Neural crest cell (in vitro differentiated cells): ENCODE measurements at places on chromosomes 5 and 9.

DNA sequence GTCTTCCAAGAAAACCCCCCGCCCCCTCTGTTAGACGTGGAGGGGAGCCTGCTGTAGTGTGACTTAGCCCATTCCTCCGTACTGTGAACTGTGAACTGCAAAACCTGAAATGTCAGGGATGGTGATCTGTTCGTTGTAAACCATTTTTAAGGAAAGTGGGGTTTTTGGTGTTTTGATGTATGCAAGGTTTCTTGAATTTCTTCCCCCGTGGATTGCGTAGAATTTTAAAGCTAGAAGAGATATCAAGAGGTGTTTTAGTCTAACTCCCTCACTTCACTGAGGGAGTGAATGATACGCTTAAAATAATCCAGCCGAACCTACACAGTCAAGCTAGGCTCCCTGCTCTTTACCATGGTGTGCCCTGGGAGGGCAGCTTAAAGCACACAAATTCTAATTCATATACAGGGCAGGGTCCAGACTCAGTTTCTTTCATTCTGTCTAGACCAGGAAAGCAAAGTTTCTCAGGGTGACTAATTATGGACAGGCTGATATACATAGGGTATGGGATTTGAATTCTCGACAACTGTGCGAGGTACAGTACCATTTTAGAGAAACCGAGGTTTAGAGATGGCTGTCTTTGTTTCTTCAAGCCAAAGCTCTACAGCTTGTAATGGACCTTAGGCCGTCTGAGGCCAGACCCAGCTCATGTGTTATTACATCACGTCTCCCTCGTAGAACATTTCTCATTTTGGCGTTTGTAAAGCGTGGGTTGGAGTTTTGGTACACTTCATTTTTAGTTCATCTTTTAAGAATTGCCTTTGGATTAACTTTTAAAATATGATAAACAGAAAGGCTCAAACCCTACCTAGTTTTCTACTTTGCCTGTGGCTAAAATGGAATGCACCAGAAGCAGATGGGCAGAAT is 2.7 kb downstream of the PTGER4 start:
- peaks cover 23% of the 10 kb centered on the region for H3K4me1 ChIP-seq
- H3K36me3 ChIP-seq = no peaks in the 10 kb centered on the region
- no peak overlapping the region for H3K27ac ChIP-seq

DNA sequence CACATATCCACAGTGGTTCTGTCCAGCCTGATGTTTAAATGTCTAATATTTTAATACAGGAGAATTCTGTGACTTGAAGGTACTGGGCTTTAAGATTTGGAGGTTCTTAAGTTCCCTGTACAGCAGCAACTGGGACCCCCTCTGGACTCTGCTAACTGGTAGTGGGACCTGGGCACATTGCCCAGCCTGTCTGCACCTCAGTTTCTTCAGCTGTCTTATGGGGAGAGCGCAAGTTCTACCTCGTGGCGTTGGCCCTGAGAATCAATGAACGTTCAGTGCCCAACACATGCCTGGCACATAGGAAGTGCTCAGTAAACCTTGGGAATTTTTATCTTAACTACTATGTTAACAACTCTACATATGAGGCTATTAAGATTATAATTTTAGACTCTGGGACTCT is 1.4 kb downstream of the SLC2A6 start:
- H3K4me1 ChIP-seq = peaks cover 17% of the 10 kb centered on the region
- peak overlapping the region; percentile 67 for H3K27ac ChIP-seq
- no peaks in the 10 kb centered on the region for H3K36me3 ChIP-seq

DNA sequence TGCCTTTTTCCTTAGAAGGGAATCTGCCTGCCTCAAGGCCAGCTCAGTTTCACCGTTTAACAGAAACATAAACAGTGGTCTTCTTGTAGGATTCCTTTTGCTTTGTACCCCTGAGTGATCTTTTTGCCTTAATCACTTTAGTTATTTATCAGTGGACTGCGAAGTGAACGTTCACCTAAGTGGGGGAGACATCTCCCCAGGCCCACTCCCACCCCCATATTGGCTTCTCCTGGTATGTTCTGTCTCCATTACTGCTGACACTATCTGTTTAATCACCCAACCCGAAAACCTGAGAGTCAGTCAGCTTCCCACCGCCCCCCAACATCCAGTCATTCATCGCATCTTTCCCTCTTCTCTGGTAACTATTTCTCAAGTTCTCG is 1.4 kb downstream of the SKP2 start:
- peak overlapping the region; percentile 98 for H3K4me3 ChIP-seq
- H3K27ac ChIP-seq = no peak overlapping the region
- peaks cover 43% of the 10 kb centered on the region for H3K4me1 ChIP-seq
- peaks cover 19% of the 10 kb centered on the region for H3K36me3 ChIP-seq
- H3K27me3 ChIP-seq = no peaks in the 10 kb centered on the region

GRCh38 chr5:1925111-1926070 is 42.7 kb upstream of the IRX4 start:
- H3K36me3 ChIP-seq = no peaks in the 10 kb centered on the region
- no peak overlapping the region for H3K4me3 ChIP-seq
- no peak for DNase-seq
- no peaks in the 10 kb centered on the region for H3K27me3 ChIP-seq
- no peak overlapping the region for H3K27ac ChIP-seq

DNA sequence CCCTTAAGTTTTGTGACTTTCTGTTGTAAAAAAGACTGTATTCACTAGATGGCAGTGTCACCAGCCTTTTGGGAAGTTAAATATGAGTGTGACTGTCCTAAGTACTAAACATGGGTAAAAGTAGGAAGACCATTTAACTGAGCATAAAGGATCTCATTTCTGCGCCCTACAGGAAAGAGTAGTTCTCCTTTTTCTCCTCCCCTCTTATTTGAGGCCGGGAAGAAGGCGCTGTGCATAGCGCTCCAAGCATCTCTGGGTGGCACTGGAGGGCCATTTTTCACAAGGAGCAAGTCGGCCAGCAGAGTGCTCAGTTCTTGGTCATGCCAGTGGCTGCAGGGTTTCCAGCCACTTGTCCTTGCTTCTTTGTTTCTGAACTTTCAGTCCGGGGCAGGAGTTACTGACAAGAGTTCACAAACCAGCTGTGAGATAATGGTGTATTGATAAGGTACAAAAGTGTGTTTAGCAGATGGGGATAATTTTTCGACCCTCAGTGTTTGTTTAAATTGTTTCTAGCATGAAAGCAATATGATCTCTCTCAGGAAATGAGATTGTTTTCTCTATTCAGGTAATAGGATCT is 227.6 kb upstream of the DMRT1 start:
- H3K27ac ChIP-seq = no peak overlapping the region
- peaks cover 10% of the 10 kb centered on the region for H3K4me1 ChIP-seq
- DNase-seq = peak; percentile 44
- H3K36me3 ChIP-seq = no peaks in the 10 kb centered on the region
- H3K4me3 ChIP-seq = no peak overlapping the region

DNA sequence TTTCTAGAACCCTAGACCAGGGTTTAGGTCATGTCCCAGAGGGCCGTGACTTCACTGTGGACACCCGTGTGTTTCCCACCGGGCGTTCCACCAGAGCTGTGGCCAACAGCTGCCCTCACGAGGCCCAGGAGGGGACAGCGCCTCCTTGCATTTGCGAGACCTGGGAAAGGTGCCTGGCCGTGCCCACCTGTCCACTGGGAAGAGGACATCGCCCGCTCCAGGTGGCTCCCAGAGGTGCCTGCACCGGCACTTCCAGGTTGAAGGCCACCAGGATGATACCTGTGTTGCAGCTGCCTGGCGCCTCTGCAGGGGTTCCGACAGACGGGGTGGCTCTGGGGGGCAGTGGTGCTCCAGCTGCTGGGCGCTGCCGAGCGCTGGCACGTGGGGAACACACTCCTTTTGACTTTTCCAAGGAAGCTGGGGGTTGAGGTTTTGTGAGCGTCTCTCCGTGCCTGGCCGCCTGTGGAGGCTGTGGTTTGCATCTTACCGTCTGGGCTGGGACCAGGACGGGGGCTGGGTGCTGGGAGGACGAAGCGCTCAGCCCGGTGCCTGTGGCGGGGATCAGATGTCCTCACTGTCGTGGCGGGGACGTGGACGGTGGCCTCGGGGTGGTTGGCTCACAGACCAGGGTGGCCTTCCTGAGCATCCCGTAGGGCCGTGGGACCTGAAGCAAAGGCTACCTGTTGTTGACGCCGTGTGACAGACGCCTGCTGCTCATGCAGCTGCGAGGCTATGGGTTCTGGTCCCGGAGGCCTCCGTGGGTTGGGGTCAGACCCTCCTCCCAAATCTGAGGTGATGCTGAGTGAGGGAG is 19.2 kb downstream of the NKD2 start:
- DNase-seq = no peak
- H3K27me3 ChIP-seq = no peaks in the 10 kb centered on the region
- H3K4me3 ChIP-seq = no peak overlapping the region
- no peaks in the 10 kb centered on the region for H3K36me3 ChIP-seq
- H3K27ac ChIP-seq = no peak overlapping the region

DNA sequence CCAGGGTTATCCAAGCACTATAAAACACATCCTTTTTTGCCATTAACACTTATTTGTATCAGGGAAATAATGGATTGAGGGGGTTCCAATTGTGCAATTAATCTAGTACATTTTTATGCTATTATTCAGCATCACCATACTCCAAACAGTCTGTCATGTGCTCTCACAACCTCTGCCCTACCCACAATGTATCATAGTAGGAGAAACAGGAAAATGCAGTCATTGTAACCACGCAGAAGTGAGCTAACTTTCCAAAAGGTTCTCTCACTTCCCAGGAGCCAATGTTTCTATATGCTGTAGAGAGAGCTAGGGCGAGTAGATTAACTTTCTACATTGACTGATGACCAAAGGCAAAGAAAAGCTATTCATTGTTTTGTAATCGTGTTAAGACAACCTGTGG is 29.8 kb downstream of the DAB2 start:
- H3K4me1 ChIP-seq = peaks cover 6% of the 10 kb centered on the region
- H3K4me3 ChIP-seq = no peak overlapping the region
- no peaks in the 10 kb centered on the region for H3K36me3 ChIP-seq
- H3K27ac ChIP-seq = no peak overlapping the region
- DNase-seq = no peak

GRCh38 chr9:137454145-137454596 is 5.0 kb downstream of the NSMF start:
- peak overlapping the region; percentile 15 for H3K4me3 ChIP-seq
- DNase-seq = peak; percentile 47
- H3K4me1 ChIP-seq = peaks cover 4% of the 10 kb centered on the region
- H3K27ac ChIP-seq = no peak overlapping the region
- peaks cover 3% of the 10 kb centered on the region for H3K27me3 ChIP-seq
- H3K36me3 ChIP-seq = no peaks in the 10 kb centered on the region

GRCh38 chr5:14528926-14529325 is 52.7 kb upstream of the OTULINL start:
- no peaks in the 10 kb centered on the region for H3K4me1 ChIP-seq
- no peak overlapping the region for H3K27ac ChIP-seq
- H3K36me3 ChIP-seq = no peaks in the 10 kb centered on the region
- H3K27me3 ChIP-seq = no peaks in the 10 kb centered on the region

DNA sequence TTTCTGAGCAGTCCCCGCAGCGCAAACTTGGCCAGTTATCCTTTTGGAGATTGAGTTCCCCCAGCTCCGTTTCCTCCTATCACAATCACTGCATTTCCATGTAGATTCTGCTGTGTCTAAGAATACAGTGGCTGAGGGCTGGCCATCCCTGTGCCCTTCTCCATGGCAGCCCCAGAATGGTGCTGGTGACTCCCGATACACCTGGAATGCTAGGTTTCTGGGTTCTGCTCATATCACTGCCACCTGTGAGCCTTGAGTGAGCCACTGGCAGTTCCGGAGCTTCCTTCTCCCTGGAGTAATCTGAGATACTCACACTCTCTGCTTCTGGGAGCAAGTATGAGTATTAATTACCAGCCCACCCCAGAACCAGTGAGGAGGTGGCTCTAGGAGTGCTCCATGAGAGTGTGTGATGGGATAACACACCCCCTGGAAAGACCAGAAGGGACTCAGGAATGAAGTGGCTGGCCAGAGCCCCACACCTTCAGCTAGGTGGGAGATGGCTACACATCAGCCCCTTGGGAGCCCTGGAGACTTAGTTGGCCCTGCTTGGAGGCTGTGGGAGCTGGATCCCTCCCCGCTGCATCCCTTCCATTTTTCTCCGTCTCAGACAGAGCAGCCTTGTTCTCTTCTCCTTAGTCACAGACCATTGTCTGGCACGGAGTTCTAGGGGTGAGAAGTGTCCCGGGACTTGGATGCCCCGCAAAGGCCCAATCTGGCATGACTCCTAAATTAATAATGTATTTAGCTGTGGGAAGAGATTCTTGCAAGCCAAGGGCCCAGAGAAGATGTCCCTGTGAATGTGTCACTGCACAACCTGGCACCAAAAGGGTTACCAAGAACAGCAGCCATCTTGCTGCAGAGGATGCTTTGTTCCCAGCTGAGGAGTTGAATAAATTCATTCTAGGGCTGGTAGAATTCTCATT is 4.9 kb downstream of the PCDHGC5 start:
- H3K4me3 ChIP-seq = peak overlapping the region; percentile 71
- H3K36me3 ChIP-seq = peaks cover 29% of the 10 kb centered on the region
- H3K27ac ChIP-seq = peak overlapping the region; percentile 96

GRCh38 chr5:78801413-78801812 is 152.8 kb upstream of the LHFPL2 start:
- no peaks in the 10 kb centered on the region for H3K4me1 ChIP-seq
- H3K27ac ChIP-seq = no peak overlapping the region
- peaks cover 8% of the 10 kb centered on the region for H3K36me3 ChIP-seq
- H3K27me3 ChIP-seq = no peaks in the 10 kb centered on the region

DNA sequence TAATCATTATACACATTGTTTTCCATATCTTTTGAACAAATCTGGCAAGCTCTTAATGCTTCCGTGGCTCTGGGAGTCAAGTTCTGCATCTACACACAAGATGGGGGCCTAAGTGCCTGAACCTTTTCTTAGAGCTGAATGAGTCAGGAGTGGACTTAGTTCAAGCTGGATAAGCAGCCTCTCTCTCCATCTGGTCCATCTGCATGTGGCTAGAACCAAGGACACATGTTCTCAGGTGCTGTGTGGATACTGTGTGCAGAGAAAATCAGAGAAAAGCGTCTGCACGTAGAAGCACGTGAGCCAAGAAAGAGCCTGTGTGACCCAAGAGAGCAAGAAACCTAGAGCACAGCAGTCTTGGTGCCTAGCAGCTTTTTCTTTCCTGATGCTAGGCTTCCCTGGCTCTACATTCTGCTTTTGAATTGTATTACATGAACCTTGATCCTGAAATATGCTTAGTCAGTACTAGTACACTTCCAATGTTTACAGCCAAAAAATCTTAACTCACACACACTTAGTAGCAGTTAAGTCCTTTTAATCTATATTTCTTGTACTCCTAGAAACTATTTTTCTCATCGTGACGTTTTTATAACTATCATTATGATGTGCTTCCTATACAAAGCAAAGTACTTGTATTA is 1798.9 kb downstream of the MAT2B start:
- H3K4me1 ChIP-seq = no peaks in the 10 kb centered on the region
- H3K27me3 ChIP-seq = no peaks in the 10 kb centered on the region
- no peaks in the 10 kb centered on the region for H3K36me3 ChIP-seq
- DNase-seq = no peak
- H3K4me3 ChIP-seq = no peak overlapping the region
- H3K27ac ChIP-seq = no peak overlapping the region

DNA sequence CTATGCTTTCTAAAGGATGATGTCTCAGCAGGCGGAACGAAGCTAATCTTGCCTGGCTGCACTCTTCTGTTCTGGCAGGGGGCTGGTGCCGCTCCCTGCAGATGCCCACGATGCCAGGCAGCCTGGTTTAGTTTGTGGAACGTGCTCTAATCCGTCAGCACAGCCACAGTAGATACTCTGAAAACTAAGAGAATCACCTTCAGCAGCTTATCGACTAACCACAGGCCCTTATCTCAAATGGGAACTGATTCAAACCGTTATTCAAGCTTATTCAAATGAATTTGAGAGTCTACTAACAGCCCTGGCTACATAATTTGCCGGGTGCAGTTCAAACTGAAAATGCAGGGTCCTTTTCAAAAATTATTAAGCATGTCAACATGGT is 246.6 kb upstream of the ANKRD55 start:
- DNase-seq = no peak
- peaks cover 49% of the 10 kb centered on the region for H3K4me1 ChIP-seq
- peak overlapping the region; percentile 88 for H3K4me3 ChIP-seq
- H3K27ac ChIP-seq = peak overlapping the region; percentile 76
- H3K27me3 ChIP-seq = no peaks in the 10 kb centered on the region
- H3K36me3 ChIP-seq = no peaks in the 10 kb centered on the region
